ENCODE measurements at places on chromosomes 13 and 19. TPM values are rescaled to one million over a fixed set of nuclear protein-coding genes. Genes with fewer than 3 reads are reported as not detected.

TNNI3 gene
- total RNA-seq: 78.6 TPM

DNA sequence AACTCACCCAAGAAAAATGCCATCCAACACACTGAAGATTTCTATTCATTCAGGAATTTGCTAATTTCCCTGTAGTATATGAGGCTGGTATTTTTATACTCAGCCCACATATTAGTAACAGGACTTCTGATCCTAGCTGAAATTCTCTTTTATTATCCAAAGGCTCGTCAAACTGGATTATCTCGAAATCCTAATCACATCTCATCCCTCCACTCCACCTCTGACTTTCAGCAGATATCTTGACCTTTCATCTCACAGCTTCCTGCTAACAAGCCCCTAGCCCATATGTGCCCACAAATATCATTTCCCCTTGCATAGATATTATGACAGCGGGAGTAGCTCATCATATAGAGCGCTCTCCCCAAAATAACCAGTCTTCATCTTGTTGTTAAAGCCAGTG lies 279.7 kb downstream of the FGF14 start:
- no peak for DNase-seq

DNA sequence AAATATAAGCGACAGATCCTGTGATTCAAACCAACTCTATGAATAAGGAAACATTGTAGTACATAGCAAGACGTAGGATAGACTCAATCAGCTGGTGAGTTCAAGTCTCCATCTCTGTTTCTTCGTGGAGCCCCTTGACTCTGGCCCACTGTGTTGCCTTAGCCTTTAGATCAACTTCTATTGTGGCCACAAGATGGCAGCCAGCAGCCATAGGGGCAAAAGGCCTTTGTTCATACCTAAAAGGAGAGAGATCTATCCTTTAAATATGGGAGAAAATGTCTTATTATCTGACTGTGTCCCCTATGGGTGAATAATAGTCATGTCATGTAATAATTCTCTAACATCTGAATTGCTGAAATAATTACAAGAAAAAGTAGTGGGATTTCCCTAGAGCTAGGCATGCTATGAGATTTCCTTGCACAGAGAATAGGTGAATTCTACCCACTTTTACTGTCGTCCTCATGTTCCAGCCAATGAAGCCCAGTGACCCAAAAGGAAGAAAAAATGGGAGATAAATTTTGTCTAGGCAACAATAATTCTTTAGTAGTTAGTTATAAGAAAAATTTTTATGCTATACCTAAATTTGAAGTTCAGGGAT lies 129.4 kb downstream of the PCDH20 start:
- DNase-seq: no peak

- peak; percentile 56 for DNase-seq
Measured at GRCh38 chr13:52001120-52001731, 10.0 kb downstream of the ATP7B start.

HS6ST3 gene
- total RNA-seq: 0.81 TPM

GRCh38 chr19:10238172-10238783 lies 7.1 kb upstream of the S1PR2 start:
- DNase-seq: no peak

DNA sequence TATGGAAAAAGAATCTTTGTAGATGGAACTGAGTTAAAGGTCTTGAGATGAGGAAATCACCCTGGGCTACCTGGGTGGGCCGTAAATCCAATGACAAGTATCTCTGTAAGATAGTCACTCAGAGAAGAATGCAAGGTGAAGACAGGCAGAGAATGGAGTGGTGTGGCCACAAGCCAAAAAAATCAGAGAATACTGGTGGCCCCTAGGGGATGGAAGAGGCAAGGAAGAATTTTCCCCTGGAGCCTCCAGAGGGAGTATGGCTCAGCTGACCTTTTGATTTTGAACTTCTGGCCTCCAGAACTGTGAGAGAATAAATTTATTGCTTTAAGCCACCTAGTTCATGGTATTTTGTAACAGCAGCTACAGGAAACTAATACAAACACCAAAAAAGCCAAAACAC lies 32.7 kb upstream of the CSNK1A1L start:
- DNase-seq: peak; percentile 59

ZNF575 gene
- 1.8 TPM for total RNA-seq

DNA sequence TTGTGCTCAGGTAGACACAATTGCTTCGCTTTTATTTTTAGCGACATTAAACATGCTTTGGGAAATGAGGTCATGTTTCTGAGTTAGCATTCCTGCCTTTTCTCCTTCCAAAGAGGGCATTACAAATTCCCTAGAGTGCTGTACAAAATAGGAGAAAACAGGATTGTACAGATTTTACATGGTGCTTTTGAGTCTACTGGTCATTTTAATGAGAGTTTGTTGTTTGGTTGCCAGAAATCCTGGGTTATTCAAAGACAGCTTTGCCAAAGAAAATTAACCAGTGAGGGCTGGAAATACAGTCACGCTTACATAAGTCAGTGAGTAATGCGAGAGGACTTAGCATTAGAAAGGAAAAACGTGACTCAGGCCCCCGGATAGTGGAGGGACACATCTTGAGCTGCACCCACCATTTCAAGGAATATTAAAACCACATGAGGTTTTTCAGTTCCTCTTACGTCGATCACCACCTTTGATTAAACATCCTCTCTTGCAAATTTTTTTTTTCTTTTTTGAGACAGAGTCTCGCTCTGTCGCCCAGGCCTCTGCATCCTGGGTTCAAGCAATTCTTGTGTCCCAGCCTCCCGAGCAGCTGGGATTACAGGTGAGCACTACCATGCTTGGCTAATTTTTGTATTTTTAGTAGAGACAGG lies 55.4 kb downstream of the SACS start:
- DNase-seq: peak; percentile 92

GRCh38 chr19:17340871-17341357 lies 3.6 kb downstream of the GTPBP3 start:
- DNase-seq: no peak

GRCh38 chr13:22091222-22091970 lies 420.5 kb downstream of the FGF9 start:
- DNase-seq: no peak

GRCh38 chr19:58284199-58284598 lies 5.4 kb downstream of the ZNF8 start:
- no peak for DNase-seq

ZNF667 gene
- total RNA-seq: 3.5 TPM

DNA sequence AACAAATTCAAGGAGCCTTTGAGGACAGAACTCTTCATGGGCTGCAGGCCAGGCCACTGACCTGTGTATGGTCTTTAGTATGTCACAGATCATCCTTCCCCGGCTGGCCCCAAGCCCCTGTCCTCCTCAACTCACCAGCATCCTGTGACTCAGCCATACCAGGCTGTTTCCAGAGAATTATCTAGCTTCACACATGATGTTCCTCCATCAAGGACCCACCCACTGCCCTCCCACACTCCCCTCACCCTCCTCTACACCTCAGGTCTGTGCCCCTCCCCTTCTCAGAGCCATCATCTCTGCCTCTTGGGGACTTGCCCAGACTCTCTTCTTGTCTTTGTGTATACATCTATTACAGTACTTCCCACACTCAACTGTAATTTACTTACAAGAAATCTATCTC lies 14.7 kb downstream of the DCT start:
- no peak for DNase-seq

DNA sequence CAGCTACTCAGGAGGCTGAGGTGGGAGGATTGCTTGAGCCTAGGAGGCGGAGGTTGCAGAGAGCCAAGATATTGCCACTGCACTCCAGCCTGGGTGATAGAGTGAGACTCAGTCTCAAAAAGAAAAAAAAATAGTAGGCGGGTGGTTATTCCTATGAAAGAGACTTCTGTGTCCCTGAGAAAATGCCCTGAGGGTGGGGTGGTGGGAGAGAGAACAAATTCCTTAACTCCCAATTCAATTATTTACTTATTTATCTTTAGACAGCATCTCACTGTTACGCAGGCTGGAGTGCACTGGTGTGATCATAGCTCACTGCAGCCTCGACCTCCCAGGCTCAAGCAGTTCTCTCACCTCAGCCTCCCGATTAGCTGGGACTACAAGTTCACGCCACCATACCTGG lies 10.3 kb upstream of the EEF2 start:
- no peak for DNase-seq

DNA sequence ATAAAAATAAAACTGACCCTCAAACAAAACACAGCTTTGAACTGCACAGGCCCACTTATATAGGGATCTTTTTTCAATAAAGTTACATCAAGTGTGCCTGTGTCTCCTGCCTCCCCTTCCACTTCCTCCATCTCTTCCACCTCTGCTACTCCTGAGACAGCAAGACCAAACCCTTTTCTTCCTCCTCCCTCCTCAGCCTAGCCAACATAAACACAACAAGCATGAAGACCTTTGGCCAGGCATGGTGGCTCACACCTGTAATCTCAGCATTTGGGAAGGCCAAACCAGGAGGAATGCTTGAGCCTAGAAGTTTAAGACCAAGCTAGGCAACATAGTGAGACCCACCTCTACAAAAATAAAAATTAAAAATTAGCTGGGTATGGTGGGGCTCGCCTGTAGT lies 72.6 kb downstream of the ELF1 start:
- DNase-seq: no peak

RUBCNL gene
- total RNA-seq: 1.5 TPM

ZNF14 gene
- total RNA-seq: 5.5 TPM

- no peak for DNase-seq
Measured at GRCh38 chr19:28074773-28075172, 1138.2 kb downstream of the UQCRFS1 start.

FBN3 gene
- 6.6 TPM for total RNA-seq

- DNase-seq: no peak
Measured at GRCh38 chr19:41627966-41628675, 1.2 kb upstream of the CEACAM4 start.

- no peak for DNase-seq
Measured at GRCh38 chr19:50926144-50926543, 14.9 kb upstream of the KLK4 start.

All from cardiac muscle cell (in vitro differentiated cells and primary cell).